ENCODE measurements at places on chromosomes 16 and 17.

GRCh38 chr16:81567087-81567486 lies 122.5 kb downstream of the CMIP start:
- DNase-seq = no peak

DNA sequence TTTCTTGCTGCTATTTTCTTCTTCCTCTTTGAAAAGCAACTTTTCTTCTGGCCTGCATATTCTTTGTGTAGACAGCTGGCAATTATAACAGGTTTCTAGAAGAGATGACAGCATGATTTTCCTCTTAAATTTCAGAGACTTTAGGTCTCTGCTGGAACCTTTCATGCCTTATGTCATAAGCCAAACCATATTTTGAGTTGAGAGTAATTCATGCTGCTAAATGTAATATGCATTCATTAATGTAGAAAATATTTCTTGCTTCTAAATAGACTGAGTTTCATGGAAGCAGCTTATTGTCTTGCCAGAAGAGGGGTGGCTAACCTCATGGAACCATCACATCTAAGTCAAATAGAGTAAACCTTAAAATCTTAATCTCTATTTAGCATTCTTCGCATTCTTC lies 25.9 kb upstream of the ABCA9 start:
- no peak for DNase-seq

DNA sequence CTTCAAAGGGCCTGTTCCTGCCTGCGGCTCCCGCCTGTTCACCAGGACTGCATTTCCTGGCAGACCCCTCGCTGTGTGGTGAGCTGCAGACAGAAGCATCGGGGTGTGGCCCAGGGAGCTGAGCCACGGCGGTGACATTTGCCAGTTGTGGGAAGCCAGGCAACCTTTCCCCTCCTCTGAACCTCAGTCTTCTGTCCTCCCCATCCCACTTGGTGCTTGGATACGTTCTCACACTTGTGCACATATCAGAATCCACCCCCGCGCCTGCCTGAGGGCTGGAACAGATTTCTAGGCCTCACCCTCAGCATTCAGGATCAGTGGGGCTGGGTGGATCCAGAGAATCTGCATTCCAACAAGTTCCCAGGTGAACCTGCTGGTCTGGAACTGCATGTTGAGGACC lies 63.5 kb downstream of the CRISPLD2 start:
- peak; percentile 53 for DNase-seq

DNA sequence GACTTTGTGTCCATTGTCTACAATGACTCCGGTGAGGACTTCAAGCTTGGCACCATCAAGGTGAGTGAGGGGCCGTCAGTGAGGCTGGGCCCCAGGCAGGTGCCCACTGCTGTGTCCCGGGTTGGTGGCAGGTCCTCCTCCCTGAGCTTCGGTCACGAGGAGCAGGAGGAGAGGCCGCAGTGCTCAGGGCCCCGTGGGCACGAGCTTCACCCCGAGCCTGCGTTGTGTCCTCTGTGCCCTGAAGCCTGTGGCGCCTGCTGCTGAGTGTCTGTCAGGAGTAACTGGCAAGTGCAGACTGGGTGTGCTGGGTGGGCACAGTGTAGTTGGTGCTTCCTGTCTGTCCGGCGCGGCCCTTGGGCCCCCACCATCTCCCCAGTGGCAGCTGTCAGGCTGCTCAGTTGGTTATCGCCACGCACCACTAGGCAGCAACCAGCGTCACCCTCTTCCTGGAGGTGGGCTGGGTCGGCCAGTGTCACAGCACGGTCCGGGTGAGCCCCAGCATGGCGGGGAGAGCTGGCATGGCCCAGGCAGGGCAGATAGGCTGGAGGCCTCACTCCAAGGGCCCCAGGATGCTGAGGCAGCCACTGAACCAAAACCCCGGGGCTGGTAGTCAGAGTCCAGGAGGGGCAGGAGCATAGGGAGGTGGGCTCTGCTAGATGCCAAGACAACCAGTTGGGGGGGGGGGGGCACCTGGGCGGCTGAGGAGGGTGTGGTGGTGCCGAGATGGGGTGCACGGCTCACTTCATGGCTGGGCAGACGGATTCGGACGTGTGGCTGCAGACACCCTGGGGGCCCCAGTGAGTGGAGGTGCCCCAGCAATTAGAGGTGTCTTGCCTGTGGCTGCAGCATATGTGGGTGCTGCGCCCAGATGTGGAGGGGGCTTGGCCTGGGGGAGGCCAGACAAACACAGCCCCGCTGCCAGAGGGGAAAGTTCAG lies 39.3 kb downstream of the TSC2 start:
- DNase-seq = no peak

- no peak for DNase-seq
These were observed 119.2 kb upstream of the NETO2 start for GRCh38 chr16:47262938-47263337.

GRCh38 chr17:77167472-77168306 lies 26.9 kb downstream of the SEC14L1 start:
- DNase-seq = no peak

GRCh38 chr17:72588961-72589360 lies 468.1 kb downstream of the SOX9 start:
- no peak for DNase-seq

DNA sequence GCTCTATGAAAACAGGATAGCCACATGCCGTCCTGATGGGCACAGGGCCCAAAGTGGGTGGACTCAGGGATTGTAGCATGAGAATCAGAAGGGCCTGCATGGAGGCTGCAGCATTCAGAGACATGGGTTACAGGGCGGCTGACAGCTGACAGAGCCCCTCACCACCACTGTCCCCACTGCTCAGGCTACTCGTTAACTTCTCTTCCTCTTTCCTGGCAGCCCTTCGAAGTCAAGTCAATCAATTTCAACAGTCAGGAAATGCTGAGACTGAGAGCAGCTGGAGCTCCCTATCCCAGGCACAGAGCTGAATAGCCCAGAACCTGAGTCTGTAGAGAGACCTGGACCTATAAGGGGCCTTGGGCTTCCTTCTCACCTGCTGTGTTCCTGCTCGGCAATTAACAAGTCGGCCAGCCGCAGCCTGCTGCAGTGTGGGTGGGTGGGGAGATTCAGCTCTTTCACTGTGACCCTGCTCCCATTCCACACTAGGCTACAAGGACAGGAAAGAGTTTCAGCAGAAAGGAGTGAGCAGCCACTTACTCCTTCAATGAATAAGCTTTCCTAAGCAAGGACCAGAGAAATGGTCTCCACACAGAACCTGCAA lies 76.9 kb downstream of the TEX14 start:
- DNase-seq = no peak

DNA sequence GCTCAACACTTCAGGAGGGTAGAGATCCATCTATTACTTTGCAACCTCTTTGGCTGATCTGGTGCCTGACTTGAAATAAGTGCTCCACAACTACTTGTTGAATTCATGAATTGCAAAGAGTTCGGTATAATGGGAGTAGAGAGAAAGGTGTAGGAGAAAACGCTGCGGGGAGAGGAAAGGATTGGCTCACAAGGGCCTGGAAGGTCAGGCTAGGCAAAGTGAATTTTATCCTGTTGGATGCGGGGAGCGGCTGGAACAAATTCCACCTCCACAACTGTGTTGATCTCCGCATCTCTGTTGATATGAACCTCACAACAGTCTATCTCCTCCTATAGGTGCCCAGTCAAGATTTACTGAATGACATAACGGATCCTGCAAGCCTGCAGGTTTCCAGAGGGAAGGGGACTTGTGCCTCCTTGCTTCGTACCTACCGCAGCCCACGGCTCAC lies 684 bp downstream of the SLX4 start:
- DNase-seq = no peak

GRCh38 chr16:78198288-78198687 lies 98.8 kb downstream of the WWOX start:
- DNase-seq = no peak

GRCh38 chr17:71934520-71934919 lies 186.3 kb upstream of the SOX9 start:
- no peak for DNase-seq
